HFFc6 (cell line): ENCODE measurements at places on chromosomes 13 and 19.

DNA sequence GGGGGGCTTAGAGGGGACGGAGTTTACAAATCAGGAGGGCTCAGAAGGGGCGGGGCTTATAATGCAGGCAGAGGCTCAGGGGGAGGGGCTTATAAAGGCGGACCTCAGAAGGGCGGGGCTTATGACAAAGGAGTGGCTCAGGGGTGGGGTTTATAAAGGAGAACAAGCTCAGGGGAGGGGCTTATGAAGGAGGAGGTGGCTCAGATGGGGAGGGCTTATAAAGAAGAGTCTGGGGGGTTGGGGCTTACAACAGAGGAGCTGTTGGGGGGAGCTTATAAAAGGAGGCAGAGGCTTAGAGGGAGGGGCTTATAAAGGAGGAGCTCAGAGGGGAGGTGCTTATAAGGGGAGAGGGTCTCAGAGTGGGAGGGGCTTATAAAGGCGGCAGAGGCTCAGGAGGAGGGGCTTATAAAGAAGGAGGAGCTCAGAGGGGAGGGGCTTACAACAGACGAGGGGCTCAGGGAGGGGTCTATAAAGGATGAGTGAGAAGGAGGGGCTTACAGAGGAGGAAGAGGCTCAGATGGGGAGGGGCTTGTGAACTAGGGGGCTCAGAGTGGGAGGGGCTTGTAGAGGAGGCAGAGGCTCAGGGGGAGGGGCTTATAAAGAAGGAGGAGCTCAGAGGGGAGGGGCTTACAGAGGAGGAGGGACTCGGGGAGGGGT is 1.0 kb downstream of the SMIM24 start:
- DNase-seq = no peak

DNA sequence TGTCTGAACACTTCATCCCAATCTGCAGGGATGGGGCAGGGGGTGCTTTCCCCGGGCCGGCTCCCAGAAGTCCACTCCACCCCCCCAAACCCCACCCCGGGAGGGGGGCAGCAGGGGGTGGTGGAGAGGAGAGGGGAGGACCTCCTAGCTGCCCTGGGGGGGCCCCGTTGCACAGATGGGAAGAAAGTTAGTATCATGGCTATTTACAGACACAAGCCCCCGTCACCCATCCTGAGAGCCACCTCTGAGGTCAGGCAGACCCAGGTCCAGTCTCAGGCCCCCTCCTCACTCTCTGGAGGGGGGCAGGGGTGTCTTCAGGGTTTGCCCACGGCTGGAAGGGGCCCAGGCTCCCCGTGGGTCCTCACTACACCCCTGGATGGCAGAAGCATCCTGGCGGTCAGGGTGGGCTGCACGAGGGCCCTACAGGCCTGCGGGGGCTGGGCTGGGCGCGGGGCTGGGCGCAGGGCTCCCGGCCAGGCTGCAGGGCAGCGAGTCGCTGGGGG is 5.8 kb upstream of the REXO1 start:
- DNase-seq = no peak

GRCh38 chr13:22227895-22228294 is 557.0 kb downstream of the FGF9 start:
- no peak for DNase-seq

DNA sequence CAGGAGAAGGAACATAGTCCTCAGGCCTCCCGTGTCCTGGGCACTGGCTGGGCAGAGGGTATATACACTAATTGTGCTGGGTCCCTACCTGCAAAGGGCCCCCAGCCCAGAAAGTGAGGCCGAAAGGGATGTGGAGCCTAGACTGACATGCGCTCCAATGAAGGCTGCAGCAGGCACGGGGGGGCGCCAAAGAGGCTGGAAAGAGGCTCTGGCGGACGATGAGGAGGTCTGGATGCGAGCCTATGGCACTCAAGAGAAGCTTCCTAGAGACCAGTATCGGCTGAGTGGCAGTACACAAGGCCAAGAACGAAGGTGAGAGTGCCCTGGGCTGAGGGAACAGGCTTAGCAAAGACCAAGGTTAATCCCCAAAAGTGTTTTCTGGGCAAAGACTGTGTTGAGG is 16.6 kb downstream of the VRK3 start:
- no peak for DNase-seq

DNA sequence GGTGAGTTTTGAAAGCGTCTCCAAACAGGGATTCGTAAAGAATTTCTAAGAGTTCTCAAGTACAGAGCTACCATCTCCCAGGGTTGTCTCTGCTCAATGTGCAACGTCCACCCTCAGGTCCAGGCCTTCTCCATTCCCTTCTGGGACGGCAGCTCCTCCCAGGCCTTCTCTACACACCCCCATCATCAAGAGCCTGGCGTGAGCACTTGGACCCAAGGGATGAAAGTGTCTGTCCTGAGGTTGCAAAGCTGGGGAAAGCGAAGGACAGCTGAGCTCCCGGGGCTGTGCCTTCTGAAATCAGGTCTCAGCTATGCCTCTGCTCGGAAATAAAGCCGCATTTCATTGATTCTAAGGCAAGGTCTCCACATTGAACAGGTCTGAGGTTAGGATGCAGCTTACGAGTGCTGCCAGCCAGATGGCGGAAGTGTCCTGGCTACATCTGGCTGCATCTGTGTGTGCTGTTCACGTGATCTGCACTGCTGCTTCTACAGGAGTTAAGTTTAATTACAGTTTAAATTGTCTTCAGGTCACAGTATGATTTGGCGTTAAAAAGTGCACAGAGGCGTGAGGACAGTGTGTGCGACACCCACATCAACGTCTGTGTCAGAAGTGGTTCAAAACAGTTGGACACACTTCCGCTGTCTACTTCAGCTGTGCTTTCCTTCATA is 27.0 kb upstream of the MIER2 start:
- no peak for DNase-seq
